ENCODE measurements at places on chromosomes 1 and 21. TPM values are rescaled to one million over a fixed set of nuclear protein-coding genes. Genes with fewer than 3 reads are reported as not detected.

DNA sequence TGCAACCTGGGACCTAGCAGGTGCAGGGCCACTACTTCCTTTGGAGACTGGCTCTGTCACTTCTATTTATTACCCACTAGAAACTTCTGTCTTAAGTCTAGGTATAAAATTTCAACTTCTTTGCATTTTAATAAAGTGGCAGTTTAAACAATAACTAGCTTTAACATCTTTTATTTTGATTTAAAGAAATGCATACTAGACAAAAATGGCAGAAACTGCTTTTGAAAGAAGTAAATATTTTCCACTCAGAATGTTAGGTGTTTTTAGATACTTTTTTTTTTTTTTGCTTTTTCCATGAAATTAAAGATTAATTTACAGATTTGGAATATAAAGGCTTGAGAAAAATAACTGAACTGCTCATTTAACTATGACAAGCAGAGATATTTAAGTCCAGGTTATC is 1477.6 kb downstream of the KCNT2 start:
- DNase-seq: no peak

GRCh38 chr1:234371414-234371813 is 1.8 kb upstream of the COA6 start:
- no peak for DNase-seq

DNA sequence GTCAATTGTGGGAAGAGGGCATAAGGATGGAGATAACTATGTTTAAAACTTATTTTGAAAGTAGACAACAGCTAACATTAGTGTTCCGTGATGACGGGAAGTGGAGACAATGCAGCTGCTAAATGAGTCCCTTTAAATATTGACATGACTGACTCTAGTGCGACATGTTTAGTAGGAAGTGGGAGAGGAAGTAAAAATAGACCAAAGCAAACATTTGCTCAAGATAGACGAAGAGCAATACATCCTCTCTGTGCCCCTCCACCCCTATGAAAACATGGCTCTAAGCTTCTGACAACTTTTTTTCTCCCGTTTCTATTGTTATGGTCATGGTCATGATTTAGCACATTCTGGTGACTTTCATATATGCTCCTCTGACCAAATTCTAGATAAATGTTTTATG is 60.0 kb upstream of the HMCN1 start:
- no peak for DNase-seq

C1orf87 gene
- 1.3 TPM for total RNA-seq

MROH9 gene
- not detected for total RNA-seq

CD160 gene
- total RNA-seq: 0.63 TPM

Data from lower leg skin (tissue), 4 donors.